ENCODE measurements at places on chromosomes 6 and 20. TPM values are rescaled to one million over a fixed set of nuclear protein-coding genes. Genes with fewer than 3 reads are reported as not detected.

GRCh38 chr6:35722121-35722761, 14.6 kb upstream of the ARMC12 start:
- DNase-seq: no peak

DNA sequence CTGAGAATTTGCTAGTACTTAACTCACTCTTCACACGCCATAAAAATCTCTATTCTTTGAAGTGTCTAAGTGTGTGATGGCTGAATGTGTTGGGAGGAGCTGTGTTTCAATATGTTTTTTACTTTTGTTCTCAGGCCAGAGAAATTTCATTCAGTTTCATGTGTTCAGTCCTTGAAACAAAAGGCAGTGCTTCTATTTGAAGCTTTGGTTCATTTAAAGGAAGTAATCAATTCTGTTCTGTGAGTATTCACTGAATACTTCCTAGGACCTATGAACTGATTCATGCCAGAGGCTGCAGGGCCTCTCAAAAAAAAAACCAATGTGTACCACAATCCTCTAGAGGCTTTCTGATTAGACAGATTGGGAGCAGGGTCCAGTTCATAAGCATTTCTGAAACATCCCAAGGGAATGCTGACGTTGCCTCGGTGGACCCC, 12.4 kb upstream of the F13A1 start:
- no peak for DNase-seq

GRCh38 chr6:52180787-52181558, 5.2 kb upstream of the IL17A start:
- DNase-seq: no peak

DNA sequence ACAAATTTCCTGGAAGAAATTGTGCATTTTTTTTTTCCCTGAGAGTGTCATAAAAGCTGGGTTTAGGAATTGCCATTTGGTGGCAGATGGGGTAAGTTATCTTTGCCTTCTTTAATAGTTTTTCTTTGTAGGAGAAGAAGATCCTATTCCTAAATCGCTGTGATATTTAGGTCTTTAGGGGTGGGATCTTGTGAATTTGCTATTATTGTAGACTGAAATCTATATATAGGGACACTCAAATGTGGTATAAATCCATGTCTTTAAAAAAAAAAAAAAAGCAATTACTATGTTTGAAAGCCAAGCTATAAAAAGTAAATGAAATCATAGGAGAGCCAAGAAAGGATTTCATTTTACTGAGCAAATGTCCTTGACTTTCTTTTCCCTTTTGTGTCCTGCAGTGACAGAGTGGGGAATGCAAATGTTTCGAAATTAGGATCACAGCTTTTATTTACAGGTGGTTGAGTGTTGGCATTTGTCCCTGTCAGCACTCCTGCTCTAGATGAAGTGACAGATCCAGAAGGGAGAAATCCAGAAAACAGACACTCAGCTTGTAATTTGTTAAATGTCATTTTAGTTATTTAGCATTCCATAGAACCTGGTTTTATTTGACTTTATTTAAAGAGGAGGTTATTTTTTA, 29.4 kb downstream of the TIAM2 start:
- no peak for DNase-seq

DNA sequence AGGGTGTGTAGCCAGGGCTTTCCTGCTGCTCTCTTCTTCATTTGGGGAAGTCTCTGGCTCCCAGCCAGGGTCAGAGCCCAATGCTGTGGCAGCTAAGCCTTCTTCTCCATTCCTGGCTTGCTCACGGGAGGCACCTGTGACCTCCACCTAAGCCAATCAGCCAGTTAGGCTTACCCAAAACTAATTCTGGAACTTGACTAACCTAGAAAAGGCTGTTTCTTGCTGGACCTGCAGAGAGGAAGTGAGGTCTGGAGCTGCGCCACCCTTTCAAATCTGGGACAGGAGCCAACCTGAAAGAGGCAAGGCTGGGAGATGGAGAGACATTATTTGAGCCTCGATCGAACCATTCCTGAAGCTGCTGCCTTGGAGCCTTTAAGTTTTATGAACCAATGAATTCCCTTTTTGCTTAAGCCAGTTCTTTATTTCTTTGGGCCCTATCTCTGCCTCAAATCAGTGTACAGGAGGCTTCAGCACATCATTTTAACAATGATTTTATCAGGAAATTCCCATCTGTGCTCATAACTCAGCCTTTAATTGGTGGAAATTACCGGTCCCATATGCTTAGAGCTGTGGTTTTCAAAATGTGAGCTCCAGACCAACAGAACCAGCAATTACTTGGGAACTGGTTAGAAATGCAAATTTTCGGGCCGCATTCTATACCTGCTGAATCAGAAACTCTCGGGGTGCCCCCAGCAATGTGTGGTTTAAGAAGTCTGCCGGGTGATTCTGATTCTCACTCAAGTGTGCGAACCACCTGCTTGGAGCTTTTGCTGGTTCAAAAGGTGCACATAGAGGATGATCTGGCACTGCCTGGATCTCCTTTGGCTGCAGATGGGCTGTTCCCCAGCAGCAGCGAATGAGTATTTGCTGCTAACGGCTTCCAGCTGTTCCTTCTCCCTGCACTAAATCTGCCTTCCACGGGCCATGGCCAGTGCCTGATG, 97.4 kb upstream of the RNF24 start:
- DNase-seq: no peak

DNA sequence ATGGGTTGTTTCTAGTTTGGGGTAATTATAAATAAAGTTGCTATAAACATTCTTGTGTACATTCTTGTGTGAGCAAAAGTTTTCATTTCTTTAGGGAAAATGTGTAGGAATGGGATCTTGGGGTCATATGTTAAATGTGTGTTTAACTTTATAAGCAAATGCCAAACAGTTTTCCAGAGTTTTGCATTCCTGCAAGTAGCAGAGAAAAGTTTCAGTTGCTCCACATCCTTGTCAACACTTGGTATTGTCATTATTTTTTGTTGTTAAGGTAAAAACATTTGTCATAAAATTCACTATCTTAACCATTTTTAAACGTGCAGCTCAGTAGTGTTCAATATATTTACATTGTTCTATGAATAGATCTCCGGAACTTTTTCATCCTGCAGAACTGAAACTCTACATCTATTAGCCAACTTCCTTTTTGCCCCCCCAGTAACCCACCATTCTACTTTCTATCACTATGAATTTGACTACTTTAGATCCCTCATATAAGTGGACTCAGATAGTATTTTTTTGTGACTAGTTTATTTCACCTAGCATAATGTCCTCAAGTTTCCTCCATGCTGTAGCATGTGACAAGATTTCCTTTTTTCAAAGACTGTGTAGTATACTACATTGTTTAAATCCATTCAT, 48.4 kb downstream of the PHACTR2 start:
- DNase-seq: no peak

DNA sequence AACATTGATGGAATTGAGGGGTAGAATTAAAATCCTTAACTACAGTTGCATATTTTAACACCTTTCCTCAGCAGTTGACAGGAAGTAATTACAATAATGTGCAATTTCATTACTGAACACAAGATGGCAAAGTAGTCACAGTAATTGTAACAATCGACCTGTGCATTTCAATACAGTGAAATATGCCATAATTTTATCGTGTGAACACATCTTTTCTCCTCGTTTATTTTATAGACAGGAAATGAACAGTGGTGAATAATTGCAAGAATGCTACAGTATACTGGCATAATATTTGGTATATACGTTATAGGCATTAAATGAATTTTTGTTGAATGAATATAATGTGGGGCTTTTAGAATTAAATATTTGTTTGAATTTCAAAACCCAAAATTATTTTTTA, 25.0 kb downstream of the CYB5R4 start:
- DNase-seq: no peak

DNA sequence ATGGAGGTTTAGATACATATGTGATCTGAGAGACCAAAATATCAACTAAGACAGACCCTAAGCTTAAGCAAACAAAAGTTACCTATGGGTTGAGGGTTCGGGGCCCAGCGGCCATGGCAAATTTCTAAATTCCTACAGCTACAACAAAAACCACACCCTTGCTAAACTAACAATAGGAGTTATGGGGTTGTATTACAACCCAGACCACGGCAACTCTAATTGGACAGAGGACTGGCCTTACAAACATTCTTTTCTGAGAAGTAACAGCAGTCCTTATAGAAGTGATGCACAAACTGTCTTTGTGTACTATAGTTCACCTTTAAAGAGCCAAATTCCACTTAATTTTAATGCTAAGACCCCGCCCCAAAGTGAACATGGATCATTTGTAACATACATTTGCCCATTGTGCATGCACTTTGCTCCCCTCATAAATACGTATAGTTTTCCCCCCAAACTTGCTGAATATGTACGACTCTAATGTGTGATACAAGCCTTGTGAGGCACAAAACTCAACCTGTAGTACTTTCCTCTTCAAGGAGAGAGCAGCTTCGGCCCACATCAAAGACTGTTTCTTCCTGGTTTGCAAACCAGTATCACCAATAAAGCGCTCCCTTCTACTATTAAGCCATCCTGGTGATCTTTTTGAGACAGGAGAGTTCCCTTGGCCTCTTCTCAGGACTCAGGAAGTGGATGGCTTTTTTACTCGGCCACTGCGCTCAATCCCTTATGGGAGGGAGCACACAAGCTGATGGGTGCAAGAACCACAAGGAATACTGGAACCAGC, 25.6 kb upstream of the MBOAT1 start:
- no peak for DNase-seq

- DNase-seq: no peak
Measured at GRCh38 chr6:162631546-162631945, 96.0 kb downstream of the PRKN start.

DNA sequence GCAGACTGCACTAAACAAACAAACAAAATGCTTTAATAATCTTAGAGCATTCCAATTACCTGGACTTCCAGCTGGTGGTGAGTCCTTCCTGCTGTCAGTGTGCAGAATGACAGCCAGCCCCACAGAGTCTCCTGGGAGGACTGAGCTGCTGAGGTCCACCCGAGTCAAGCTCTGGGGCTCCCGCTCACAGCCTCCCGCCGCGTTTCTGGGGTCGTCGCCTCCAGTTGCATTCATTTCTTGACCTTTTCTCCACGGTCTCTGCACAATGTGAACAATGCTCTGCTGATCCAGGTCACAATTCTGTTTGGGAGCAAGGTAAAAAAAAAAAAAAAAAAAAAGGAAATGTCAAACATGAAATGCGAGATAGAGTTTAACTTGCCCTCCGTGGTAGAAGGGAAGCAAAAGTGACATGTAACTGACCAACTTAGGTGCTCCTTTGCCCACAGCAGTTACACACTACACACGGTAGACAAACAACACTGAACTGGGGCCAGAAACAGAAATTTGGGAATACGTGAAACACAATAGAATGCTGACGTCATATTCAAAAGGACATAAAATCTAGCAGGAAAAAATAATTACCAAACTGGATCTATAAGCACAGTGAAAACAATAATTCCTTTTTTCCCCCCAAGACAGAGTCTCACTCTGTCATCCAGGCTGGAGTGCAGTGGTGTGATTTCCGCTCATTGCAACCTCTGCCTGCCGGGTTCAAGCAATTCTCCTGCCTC, 464.9 kb downstream of the PRKN start:
- DNase-seq: no peak

GRCh38 chr20:49705358-49705757, 8.3 kb downstream of the B4GALT5 start:
- no peak for DNase-seq

DNA sequence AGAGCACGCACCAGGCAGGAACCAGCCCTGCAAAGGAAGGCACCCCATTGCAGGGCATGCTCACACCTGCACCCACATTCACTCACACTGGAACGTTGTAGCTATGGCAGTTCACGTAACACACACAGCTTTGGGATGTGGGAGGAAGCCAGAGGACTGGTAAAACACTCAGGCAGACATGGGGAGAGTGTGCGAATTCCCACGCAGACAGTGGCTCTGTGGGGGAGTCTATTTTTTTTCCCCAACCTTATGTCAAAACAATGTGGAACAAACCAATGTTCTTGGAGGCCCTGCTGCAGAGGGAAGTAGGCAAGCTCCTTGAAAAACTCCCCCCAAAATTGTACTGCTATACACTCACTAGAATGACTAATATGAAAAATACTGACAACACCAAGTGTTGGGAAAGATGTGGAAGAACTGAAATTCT, 91.0 kb downstream of the PPP1R14C start:
- no peak for DNase-seq

- no peak for DNase-seq
Measured at GRCh38 chr20:30286157-30286556, 971.3 kb upstream of the DEFB115 start.

DNA sequence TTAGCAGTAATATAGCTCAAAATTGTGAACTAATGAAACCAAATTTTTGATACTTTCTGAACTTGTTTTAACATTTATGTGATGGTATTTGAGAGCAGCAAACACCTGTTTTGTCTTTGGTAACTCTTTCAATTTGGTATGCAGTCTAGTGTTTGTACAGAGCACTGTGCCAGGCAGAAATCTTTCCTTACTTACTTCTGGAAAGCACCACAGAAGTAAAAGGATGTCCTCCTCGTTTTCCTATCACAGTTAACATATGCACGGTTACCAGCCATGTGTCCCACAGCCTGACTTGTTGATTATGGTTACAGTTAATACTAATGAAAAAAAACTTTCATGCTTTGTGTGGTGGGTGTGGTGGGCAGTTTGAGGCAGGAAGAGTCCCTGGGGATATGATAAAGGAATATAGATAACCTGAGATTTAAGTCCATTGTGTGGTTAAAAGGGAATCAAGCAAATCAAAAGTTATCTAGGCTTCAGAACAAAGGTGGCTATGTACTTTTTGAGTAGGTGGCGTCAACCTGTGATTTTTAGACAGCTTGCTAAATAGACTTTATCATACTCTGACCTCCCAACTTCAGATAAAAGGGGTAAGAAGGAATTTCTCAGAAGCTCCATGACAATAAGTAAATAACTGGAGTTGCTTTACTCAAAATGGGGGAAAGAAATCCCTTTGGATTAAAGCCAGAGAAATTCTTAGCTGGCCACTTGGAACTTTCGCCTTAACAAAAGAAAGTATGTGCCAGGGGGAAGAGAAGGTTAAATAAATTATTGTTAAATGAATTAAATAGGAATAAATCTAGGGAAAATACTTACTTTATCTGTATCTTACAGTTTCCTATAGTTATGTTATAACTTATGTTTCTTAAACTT, 20.1 kb upstream of the COL10A1 start:
- DNase-seq: no peak

The RAET1L gene
- not detected for total RNA-seq

The COL21A1 gene
- total RNA-seq: 87.3 TPM

The EBF4 gene
- 4.8 TPM for total RNA-seq

The ACTL10 gene
- total RNA-seq: 0.46 TPM

The HMGA1 gene
- total RNA-seq: 36.4 TPM

The HLA-DPA1 gene
- 35.8 TPM for total RNA-seq

The MLIP gene
- total RNA-seq: 319 TPM

The SEL1L2 gene
- 1.4 TPM for total RNA-seq

The SLC52A3 gene
- total RNA-seq: 2.8 TPM

The GPR6 gene
- total RNA-seq: not detected

The PACSIN1 gene
- 10.3 TPM for total RNA-seq

The CST11 gene
- total RNA-seq: not detected

Data from cardiac septum (tissue), 1 donor.